GM13976 (cell line): ENCODE measurements at places on chromosomes 4 and X.

- DNase-seq: no peak
Measured at GRCh38 chr4:1337951-1338751, 8.9 kb upstream of the UVSSA start.

GRCh38 chr4:6191448-6192130 is 8.8 kb downstream of the JAKMIP1 start:
- no peak for DNase-seq

DNA sequence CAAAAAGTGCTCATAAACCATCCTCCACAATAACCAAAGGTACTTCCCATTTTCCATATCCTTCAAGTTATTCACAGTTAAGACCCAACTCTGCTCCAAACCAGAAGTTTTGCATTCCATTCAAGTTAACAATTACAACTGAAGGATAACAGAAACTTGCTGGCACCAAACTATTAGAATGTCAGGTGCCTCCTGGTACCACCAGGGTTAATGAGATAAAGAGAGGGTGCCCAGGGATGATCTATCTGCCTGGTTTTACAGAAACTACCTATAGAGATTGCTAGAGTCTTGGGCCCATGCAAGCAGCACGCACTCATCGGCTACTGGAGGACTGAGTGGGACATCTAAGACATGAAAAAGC is 114.6 kb downstream of the RBM47 start:
- no peak for DNase-seq

GRCh38 chrX:122546269-122546668 is 637.8 kb upstream of the GRIA3 start:
- no peak for DNase-seq

DNA sequence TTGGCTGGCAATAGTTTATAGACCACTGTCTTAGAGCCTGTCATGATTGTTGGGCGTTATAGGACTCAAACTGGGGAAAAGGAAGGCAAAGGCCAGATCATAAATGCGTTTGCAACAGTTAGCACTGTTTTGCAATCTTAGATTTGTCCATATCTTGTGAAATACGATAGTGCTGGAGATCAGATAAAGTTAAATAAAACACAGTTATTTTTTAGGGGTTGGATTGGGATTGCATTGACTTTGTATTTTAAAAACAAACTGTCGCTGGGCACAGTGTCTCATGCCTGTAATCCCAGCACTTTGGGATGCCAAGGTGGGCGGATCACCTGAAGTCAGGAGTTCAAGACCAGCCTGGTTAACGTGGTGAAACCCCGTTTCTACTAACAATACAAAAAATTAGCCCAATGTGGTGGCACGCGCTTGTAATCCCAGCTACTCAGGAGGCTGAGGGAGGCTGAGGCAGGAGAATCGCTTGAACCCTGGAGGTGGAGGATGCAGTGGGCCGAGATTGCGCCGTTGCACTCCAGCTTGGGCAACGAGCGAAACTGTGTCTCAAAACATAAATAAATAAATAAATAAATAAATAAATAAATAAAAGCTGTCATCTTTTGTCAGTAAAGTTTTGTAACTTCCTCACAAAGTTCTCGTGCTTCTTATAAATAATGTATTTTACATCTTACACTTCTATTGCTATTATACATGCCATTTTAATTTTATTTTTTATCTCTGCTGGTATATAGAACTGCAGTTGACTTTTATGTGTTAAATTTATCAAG is 117.2 kb downstream of the KDM6A start:
- no peak for DNase-seq

DNA sequence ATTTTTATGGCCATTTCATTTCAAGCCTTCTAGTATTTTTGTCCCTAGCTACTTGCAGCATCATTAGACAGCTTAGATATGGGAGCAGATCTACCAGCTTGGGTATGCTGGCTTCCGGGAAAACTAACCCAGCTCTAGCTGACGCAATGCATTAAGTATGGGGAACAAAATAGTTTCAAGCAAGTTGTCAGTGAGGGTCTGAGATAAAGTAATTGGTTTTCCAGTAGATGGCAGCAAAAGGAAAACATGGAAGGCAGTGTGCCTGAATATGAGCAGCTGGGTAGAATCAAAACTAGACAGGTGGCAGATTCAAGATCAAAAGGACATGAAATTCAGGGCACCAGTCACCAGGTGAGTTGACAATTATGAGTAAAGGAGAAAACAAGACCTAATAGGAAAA is 340.9 kb upstream of the CTSO start:
- no peak for DNase-seq

- DNase-seq: no peak
Measured at GRCh38 chr4:94680176-94680862, 77.4 kb upstream of the BMPR1B start.

GRCh38 chr4:47873877-47874541 is 36.1 kb upstream of the CORIN start:
- DNase-seq: no peak

DNA sequence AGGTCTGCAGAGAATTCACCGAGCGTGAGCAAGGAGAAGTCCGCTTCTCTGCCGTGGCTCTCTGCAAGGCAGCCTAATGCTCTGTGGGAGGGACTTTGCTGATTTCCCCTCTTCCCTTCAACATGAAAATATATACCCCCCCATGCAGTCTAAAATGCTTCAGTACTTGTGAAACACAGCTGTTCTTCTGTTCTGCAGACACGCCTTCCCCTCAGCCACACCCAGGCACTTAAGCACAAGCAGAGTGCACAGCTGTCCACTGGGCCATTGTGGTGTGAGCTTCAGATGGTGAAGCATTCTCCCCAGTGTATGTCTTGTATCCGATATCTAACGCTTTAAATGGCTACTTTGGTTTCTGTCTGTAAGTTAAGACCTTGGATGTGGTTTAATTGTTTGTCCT is 11.3 kb downstream of the UCHL1 start:
- no peak for DNase-seq

DNA sequence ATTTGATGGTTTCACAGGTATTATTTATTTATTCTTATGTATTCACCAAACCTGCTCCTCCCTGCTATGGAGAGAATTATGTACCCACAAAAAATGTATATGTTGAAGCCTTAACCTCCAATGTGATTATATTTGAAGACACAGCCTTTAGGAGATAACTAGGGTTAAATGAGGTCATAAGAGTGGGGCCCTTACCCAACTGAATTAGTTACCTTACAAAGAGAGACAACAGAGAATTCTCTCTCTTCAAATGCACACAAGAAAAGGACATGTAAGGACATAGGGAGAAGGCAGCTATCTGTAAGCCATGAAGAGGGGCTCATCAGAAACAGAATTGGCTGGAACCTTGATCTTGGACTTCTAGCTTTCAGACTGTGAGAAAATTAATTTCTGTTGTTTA is 44.0 kb downstream of the ZGRF1 start:
- no peak for DNase-seq

GRCh38 chr4:76447393-76447851 is 12.4 kb downstream of the SHROOM3 start:
- DNase-seq: no peak

- no peak for DNase-seq
Measured at GRCh38 chr4:168928875-168929274, 81.2 kb downstream of the CBR4 start.

DNA sequence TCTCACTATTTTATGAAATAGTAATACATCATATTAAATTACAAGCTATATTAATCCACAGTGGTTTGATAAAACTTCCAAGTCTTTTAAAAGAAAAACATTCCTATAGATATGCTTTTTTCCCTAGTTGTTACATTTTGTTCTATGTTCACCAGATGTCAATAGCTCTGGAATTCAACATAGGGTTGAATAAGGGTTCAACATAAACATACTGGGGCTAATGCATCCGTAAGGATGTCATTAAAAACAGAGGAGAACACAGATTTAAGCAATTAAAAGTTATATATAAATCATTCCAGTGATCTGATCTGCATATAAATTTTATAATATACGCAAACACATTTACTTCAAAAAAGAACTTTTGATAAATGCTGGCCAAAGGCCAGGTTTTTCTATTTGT is 32.5 kb downstream of the SULT1B1 start:
- DNase-seq: no peak

- DNase-seq: no peak
Measured at GRCh38 chr4:77092975-77093374, 17.2 kb upstream of the CCNI start.

DNA sequence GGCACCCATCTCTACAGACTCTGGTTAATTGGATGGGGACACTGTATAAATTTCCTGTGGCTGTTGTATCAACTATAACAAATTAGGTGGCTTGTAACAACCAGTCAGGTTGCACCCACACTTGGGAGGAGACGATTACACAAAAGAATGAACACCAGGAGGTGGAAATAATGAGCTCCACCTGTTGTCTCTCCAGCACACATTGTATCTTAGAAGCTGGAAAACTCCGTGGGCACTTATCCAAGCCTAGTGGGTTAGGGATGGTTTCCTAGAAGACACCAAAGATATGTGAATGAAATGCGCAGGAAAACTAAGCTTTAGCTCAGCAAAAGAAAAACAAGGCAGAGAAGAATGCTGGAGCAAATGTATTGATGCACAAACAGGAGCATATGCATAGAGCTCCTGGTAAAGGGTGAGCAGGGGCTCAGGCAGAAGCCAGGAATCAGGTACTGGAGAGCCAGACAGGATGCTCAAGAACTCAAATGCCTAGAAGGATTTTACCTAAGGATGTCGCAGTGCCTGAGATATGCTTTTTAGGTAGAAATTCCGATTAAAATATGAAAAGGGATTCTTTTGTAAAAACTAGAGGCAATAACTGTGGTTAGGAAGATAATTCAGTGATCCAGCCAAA is 111.7 kb downstream of the GALNTL6 start:
- no peak for DNase-seq

DNA sequence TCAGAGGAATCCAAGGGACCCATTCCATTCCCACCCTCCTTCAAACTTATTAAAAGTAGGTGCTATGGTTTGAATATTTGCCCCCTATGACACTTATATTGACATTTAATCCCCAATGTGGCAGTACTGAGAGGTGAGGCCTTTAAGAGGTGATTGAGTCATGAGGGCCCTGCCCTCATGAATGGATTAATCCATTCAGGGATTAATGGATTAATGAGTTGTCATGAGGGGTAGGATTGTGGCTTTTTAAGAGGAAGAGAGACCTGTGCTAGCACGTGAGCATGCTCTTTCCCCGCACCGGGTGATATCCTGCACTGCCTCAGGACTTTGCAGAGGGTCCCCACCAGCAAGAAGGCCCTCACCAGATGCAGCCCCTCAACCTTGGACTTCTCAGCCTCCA is 50.1 kb downstream of the IRF2 start:
- DNase-seq: no peak

- DNase-seq: peak; percentile 71
Measured at GRCh38 chr4:38860788-38861424, 4.3 kb upstream of the TLR6 start.

- no peak for DNase-seq
Measured at GRCh38 chr4:48432017-48432416, 51.1 kb upstream of the SLC10A4 start.

DNA sequence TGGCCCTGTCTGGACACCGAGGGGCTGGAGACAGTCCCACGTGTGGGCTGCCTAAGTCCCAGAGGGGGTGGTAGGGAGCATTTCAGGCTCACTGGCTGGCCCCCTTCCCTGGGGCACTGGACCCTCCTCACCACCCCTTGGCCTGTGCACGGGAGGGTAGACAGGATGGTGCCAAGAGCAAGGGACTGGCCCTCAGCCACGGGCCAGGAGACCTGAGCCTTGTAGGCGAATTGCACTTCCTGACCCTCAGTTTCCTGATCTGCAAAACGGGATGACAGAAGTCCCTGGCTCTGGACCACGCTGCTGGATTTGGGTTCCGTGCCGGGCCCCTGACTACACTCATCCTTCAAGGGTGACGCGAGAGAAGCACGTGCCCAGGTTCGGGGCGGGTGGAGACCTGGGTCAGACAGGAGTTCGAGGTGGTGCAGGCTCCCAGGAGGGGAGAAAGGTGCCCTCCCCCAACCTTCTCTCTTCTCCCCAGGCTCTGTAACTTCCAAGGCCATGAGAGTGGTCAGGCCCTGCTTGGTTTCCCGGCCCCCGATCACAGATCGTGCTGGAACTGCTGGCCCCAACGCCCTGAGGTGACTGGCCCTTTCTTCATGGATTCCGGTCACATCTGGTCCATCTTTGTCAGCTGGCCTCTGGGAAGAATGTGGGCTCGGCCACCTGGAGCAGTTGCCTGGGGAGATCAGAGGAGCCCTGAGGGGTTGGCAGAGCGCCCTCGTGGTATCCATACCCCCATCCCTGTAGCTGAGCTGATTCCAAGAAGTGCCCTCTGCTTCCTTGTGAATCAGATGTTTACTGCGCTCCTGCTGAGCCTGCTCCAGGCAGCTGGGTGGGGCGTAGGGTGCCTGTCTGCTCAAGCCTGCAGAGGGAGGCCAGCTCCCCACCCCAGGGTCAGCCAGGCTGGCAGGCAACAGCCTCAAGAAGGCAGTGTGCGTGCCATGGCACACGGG is 3.3 kb downstream of the SH3BP2 start:
- no peak for DNase-seq

- DNase-seq: no peak
Measured at GRCh38 chrX:21225643-21226042, 148.6 kb upstream of the CNKSR2 start.

- DNase-seq: no peak
Measured at GRCh38 chr4:15868111-15868510, 70.4 kb downstream of the FGFBP1 start.

DNA sequence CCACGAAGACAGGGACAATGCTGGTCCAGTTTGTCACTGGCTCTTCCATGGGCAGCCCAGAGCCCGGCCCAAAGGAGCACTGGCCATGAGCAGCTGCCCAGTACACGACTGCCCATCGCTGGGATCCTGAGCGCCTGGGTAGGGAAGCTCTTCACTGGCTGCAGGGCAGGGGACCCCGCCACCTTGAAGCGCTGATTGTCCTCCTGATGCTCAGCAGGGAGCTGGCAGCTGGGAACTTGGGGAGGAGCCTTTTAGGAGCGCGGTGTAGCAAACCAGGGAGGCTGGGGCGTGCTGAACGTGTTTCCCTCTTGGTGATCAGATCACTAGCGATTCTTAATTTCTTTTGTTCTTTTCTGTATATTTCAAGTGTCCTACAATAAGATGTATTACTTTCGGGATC is 1.8 kb downstream of the L1CAM start:
- no peak for DNase-seq

DNA sequence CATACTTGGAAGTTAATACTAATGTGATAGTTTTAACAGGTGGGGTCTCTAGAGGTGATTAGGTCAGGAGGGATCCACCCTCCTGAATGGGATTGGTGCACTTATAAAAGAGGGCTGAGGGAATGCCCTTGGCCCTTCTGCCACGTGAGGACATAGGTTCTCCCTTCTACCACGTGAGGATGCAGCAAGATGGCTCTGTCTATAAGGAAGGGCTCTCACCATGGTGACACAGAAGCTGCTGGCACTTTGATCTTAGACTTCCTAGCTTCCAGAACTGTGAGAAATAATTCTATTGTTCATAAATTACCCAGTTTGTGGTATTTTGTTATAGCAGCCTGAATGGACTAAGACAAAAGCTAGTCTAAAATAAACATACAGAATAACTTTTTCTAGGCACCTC is 1.0 kb downstream of the AADAT start:
- DNase-seq: no peak

- DNase-seq: no peak
Measured at GRCh38 chrX:103063191-103063845, 653 bp downstream of the BEX1 start.
